Upper lobe of left lung (tissue), 6 donors: ENCODE measurements at places on chromosomes 11 and 22. TPM values are rescaled to one million over a fixed set of nuclear protein-coding genes. Genes with fewer than 3 reads are reported as not detected.

Gene HSPA8
- total RNA-seq, result 679 TPM

Gene SYT12
- total RNA-seq, result 0.15 TPM

Gene PRR33
- total RNA-seq, result not detected

Gene TXN2
- 69.5 TPM for total RNA-seq

Gene ZP1
- not detected for total RNA-seq
